Mesangial cell (primary cell): ENCODE measurements at places on chromosomes 12 and 14. TPM values are rescaled to one million over a fixed set of nuclear protein-coding genes. Genes with fewer than 3 reads are reported as not detected.

The TAS2R42 gene
- total RNA-seq: not detected in 2 replicates

The C12orf50 gene
- not detected in 2 replicates for total RNA-seq

The CFAP73 gene
- not detected in 2 replicates for total RNA-seq

The TROAP gene
- 2.5 and 46.4 TPM in 2 replicates for total RNA-seq

The ITGB7 gene
- 0.89 TPM in 1 of 2 replicates, not detected in the other for total RNA-seq
